ENCODE measurements at places on chromosomes 1 and 21. TPM values are rescaled to one million over a fixed set of nuclear protein-coding genes. Genes with fewer than 3 reads are reported as not detected.

GRCh38 chr1:101971304-101971703, 25.4 kb downstream of the OLFM3 start:
- no peaks in the 10 kb centered on the region for H3K4me1 ChIP-seq
- no peak overlapping the region for H3K4me3 ChIP-seq
- H3K27me3 ChIP-seq: no peaks in the 10 kb centered on the region
- H3K27ac ChIP-seq: no peak overlapping the region
- H3K36me3 ChIP-seq: no peaks in the 10 kb centered on the region
- no peak for DNase-seq

GRCh38 chr1:153907134-153907533, 15.6 kb downstream of the GATAD2B start:
- no peaks in the 10 kb centered on the region for H3K4me1 ChIP-seq
- H3K27me3 ChIP-seq: no peaks in the 10 kb centered on the region
- no peak overlapping the region for H3K27ac ChIP-seq
- peaks cover 20% of the 10 kb centered on the region for H3K36me3 ChIP-seq
- DNase-seq: no peak

DNA sequence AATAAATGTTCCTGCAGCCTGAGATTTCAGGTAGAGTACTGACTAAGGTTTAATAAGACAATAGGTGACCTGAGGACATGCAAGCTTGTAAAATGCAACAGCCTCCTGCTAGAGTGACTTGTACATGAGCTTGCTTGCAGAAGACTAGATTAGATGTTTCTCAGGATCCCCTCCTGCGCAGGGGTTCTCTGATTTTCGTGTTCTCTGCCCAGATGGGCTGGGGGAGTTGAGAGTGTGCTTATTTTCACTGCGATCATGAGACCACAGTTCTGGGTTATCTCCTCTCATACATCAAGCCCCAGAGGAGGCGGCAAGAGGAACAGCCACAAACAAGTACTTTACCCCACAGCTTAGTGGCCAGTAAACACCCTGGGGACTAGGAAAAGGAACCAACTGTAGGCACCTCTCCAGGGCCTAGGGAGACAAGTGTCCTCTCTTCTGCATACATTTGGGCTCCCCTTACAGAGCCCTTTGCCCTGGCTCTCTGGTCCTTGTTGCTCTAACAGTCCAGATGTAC, 8.0 kb downstream of the TMEM81 start:
- H3K27ac ChIP-seq: no peak overlapping the region
- no peaks in the 10 kb centered on the region for H3K27me3 ChIP-seq

GRCh38 chr1:225565847-225566246, 87.1 kb downstream of the ENAH start:
- no peak overlapping the region for H3K4me3 ChIP-seq
- DNase-seq: no peak
- H3K27me3 ChIP-seq: no peaks in the 10 kb centered on the region
- H3K4me1 ChIP-seq: no peaks in the 10 kb centered on the region
- no peak overlapping the region for H3K27ac ChIP-seq

DNA sequence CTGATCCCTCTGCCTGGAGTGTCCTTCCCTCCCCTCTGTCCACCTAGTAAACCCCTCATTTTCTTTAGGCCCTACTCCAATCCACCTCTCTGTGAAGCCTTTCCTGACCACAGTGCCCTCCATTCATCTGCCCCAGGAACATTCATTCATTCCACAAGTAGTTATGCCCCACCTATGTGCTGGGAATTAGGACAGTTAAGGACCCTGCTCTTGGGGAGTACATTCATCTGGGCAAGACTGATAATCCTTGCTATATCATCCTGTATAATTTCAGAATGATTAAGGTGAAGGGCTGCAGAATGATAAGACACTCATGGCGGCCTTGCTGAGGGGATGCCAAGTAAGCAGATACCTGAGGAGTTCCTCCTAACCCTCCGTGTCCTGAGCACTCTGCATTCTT, 10.3 kb upstream of the FAM20B start:
- H3K27ac ChIP-seq: no peak overlapping the region
- H3K4me3 ChIP-seq: no peak overlapping the region
- no peaks in the 10 kb centered on the region for H3K4me1 ChIP-seq
- no peaks in the 10 kb centered on the region for H3K36me3 ChIP-seq
- H3K27me3 ChIP-seq: no peaks in the 10 kb centered on the region
- DNase-seq: no peak

- peaks cover 5% of the 10 kb centered on the region for H3K4me1 ChIP-seq
- H3K4me3 ChIP-seq: no peak overlapping the region
- DNase-seq: no peak
- no peak overlapping the region for H3K27ac ChIP-seq
- H3K27me3 ChIP-seq: peaks cover 1% of the 10 kb centered on the region
- H3K36me3 ChIP-seq: no peaks in the 10 kb centered on the region
Observed at GRCh38 chr1:50105433-50105832, 3.3 kb upstream of the ELAVL4 start.

- no peaks in the 10 kb centered on the region for H3K4me1 ChIP-seq
- H3K36me3 ChIP-seq: no peaks in the 10 kb centered on the region
- no peaks in the 10 kb centered on the region for H3K27me3 ChIP-seq
- no peak for DNase-seq
- no peak overlapping the region for H3K4me3 ChIP-seq
Observed at GRCh38 chr21:20551939-20552338, 446.3 kb upstream of the NCAM2 start.

Gene PTTG1IP
- total RNA-seq: 106 TPM

Gene ROR1
- not detected for total RNA-seq

Gene KIAA1614
- total RNA-seq: 0.15 TPM

Gene DSCAM
- not detected for total RNA-seq

Gene MAP10
- total RNA-seq: 3.7 TPM

Gene TAGLN2
- 451 TPM for total RNA-seq

Gene CCDC17
- total RNA-seq: 9.6 TPM

Gene PDC
- not detected for total RNA-seq

Gene STIL
- 1.9 TPM for total RNA-seq

Gene S100A2
- 1.1 TPM for total RNA-seq
